ENCODE measurements at places on chromosomes 3 and 15.
A peak's percentile ranks its signal among the peaks of the same experiment; 100 is the strongest.

DNA sequence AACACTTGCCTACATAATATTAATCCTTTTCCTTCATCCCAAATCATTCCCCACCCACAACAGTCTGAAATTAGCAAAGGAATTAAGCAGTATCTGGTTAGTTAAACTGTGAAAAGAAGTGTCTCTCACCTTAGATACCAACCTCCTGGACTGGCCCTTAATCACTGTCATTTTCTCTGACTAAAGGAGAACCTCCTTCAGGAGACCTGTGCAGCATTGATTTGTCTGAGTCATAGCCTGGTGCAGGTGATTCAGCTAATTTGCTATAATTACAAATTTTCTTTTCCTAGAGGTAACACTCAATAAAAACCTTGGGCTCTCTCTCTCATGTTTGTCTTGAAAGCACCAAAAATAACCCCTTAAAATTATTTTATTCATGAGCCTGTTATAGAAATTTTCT lies 279.8 kb upstream of the SEMA6D start:
- no peak for DNase-seq

GRCh38 chr15:92693691-92694331 lies 38.2 kb upstream of the FAM174B start:
- DNase-seq: peak; percentile 33

DNA sequence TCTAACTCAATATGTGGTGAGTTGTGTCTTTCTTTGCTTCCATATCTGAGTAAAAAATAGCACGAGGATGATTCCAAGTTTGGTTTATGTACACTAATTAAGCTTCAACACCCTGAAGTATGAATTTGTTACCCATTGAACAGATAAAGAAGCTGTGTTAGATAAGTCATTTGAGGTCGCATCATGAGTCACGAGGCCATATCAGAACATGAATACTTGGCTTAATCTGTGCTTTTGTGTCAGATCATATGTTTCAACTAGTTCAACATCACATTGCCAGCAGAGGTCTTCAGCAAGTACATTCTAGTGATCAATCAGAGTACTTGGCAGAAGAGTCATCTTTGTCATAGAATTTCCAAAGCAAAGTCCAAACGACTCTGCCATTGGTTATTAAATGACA lies 26.3 kb upstream of the MITF start:
- DNase-seq: no peak

- DNase-seq: no peak
Measured at GRCh38 chr3:72407766-72408165, 440.5 kb downstream of the SHQ1 start.

Measured in NCI-H2081 (cell line).